ENCODE measurements at places on chromosomes 3 and 15. TPM values are rescaled to one million over a fixed set of nuclear protein-coding genes. Genes with fewer than 3 reads are reported as not detected.

DNA sequence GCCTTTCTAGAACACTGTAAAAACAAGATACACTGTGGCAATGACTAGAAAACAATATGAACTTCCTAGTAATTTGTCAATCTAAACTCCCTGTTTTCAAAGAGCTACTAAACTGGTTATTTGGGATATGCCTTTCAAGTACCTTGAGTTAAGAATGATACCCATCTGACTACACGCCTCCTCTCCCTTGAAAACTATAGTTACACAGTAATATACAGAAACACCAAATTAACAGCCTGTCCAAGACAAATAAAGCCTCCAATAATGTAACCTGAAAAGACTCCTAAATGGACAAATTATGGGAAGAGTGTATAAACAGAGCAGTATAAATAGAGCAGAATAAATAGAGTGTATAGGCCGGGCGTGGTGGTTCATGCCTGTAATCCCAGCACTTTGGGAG, 70.1 kb downstream of the SMARCC1 start:
- peaks cover 30% of the 10 kb centered on the region for H3K36me3 ChIP-seq
- H3K4me3 ChIP-seq: no peak overlapping the region
- no peak overlapping the region for H3K27ac ChIP-seq
- DNase-seq: no peak

GRCh38 chr15:87954793-87955192, 301.7 kb downstream of the NTRK3 start:
- H3K27ac ChIP-seq: no peak overlapping the region
- no peaks in the 10 kb centered on the region for H3K36me3 ChIP-seq
- no peaks in the 10 kb centered on the region for H3K4me1 ChIP-seq
- no peak overlapping the region for H3K4me3 ChIP-seq
- no peak for DNase-seq

DNA sequence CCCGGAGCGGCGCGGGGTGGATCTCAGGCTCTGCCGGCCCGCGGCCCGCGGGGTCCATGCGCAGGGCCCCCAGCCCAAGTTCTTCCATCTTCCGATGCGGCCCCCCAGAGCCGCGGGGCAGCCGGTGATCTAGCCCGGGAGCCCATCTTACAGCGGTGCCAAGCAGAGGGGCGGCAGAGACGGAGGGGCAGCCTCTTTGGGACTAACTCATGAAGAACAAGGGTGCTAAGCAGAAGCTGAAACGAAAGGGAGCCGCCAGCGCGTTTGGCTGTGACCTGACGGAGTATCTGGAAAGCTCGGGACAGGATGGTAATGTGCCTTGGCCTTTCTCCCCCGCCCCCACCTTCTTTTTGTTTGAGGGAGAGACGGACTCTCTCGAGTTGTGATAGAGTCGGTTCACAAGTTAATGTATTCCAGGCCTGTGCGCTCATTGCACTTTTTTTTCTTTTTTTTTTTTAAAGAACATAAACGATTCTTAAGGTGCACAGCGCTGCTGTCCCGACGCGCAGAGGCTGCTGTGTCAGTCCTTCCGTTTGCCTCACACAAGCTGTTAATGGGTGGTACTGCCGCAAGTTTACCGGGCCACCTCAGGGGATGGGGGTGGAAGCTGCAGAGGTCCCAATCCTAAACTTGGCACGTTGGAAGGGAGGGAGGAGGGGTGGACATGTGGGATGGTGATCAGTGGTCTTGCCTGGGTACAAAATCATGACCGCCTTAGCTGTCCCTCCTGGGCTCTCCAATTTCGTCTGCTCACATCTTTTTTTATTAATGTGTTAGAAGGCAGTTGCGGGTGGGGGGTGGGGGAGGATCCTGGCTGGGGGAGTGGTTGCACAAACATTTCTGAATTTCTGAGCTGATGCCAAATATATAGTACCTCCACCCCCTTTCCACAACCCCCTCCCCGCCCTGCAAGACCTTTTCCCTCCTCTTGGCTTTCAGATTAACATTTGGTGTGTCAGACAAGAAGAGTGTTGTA, 801 bp downstream of the ARHGAP31 start:
- peak overlapping the region; percentile 76 for H3K4me3 ChIP-seq
- DNase-seq: peak; percentile 45
- peaks cover 37% of the 10 kb centered on the region for H3K4me1 ChIP-seq
- peak overlapping the region; percentile 70 for H3K27ac ChIP-seq
- peaks cover 6% of the 10 kb centered on the region for H3K27me3 ChIP-seq
- H3K36me3 ChIP-seq: no peaks in the 10 kb centered on the region

- H3K4me1 ChIP-seq: no peaks in the 10 kb centered on the region
- no peaks in the 10 kb centered on the region for H3K36me3 ChIP-seq
- H3K27ac ChIP-seq: no peak overlapping the region
- H3K4me3 ChIP-seq: no peak overlapping the region
Observed at GRCh38 chr3:143139762-143140161, 20.2 kb downstream of the CHST2 start.

DNA sequence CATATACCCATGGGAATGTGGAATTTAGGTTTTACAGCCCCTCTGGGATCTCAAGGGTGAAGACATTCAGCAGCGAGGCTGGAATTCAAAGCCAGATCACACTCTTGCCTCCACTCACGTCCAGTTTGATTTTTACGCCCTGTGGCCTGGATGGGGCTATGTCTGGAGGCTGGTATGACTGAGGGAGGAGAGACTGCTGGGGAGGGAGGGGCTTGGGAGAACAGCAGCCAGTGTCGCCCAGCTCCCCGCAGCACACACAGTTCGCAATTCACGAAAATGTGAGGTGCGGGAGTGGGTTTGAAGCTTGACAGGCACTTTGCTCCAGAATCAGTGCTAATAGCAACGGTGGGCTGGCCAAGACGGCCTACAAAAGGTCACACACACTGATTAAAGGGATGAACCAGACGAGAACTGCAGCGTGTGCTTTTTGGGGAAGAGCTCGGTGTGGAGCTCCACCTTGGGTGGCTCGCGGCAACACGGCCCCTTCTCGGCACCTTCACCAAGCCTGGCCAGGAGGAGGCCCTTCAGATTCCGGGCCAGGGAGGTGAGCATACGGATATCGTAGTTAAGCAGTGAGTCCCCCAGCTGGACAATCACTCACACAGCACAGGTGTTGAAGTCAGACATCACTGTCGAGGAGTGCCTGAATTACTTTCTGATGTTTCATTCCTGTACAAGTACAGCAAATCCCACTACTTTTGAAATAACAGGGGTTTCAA, 16.4 kb downstream of the EHD4 start:
- H3K36me3 ChIP-seq: peaks cover 3% of the 10 kb centered on the region
- DNase-seq: no peak
- H3K4me3 ChIP-seq: no peak overlapping the region
- H3K4me1 ChIP-seq: peaks cover 13% of the 10 kb centered on the region

DNA sequence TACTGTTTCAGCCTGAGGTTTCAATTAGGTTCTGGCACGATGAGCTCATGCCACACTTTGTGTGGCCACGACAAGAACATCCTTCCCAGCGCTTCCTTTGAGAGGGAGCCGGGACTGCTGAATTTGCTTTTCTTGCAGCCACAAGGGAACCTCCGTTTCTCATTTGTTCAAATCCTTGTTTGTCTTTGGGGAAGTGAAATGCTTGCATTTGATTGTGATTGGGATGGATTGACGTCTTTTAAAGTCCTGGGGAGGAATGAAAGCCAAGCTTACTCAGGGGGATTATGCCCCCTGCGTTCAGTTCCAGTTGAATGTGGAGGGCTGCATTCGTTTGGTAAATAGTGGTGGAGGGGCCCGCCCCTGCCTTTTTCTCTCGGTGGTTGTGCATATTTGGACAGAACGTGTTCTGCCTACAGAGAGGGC, 277.6 kb downstream of the THSD4 start:
- no peak overlapping the region for H3K4me3 ChIP-seq
- H3K36me3 ChIP-seq: no peaks in the 10 kb centered on the region
- H3K4me1 ChIP-seq: no peaks in the 10 kb centered on the region
- H3K27ac ChIP-seq: no peak overlapping the region
- no peak for DNase-seq

DNA sequence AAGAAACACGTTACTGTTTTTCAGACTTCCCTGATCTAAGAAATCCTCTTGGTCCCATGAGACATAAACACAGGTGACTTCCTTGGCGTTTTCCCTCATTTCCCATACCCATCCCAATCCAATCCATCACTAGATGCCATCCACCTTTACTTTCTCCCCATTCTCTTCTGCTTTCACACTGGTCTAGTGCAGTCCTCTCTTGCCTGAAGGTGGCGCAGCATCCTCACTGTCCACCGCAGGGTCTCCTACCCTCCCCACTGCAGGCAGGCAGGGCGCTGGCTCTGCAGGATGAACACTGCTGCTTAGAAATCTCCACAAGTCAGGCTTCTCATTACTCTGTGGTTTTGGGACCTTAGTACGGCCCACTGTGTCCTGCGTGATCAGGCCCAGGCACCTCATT, 58.2 kb downstream of the RAB7A start:
- DNase-seq: no peak
- H3K4me3 ChIP-seq: no peak overlapping the region
- H3K36me3 ChIP-seq: no peaks in the 10 kb centered on the region
- peaks cover 58% of the 10 kb centered on the region for H3K4me1 ChIP-seq
- H3K27ac ChIP-seq: peak overlapping the region; percentile 0

- no peak overlapping the region for H3K27ac ChIP-seq
- H3K4me3 ChIP-seq: no peak overlapping the region
- peaks cover 39% of the 10 kb centered on the region for H3K36me3 ChIP-seq
Observed at GRCh38 chr15:30929064-30929669, 25.5 kb downstream of the FAN1 start.

GRCh38 chr15:77475001-77475400, 54.3 kb downstream of the HMG20A start:
- no peak for DNase-seq
- H3K27ac ChIP-seq: no peak overlapping the region
- peaks cover 41% of the 10 kb centered on the region for H3K36me3 ChIP-seq
- H3K4me1 ChIP-seq: peaks cover 7% of the 10 kb centered on the region
- H3K27me3 ChIP-seq: no peaks in the 10 kb centered on the region
- no peak overlapping the region for H3K4me3 ChIP-seq

DNA sequence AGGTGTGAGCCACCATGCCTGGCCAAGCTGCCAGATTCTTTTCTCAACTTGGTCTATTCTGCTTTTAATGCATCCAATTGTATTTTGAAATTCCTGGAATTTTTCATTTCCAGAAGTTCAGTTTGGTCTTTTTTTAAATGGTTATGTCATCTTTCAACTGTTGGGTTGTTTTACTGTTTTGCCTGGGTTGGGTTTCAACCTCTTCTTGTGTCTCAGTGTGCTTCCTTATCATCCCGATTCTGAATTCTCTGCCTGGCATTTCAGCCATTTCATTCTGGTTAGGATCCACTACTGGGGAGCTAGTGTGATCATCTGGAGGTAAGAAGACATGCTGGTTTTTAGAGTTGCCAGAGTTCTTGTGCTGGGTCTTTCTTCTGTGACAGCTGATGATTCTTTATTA, 61.5 kb downstream of the LRRC49 start:
- no peaks in the 10 kb centered on the region for H3K4me1 ChIP-seq
- peaks cover 6% of the 10 kb centered on the region for H3K27me3 ChIP-seq
- no peak for DNase-seq
- no peak overlapping the region for H3K4me3 ChIP-seq

MDFIC2 gene
- total RNA-seq: not detected

FETUB gene
- not detected for total RNA-seq

TICRR gene
- total RNA-seq: 20.6 TPM

SPINK8 gene
- total RNA-seq: not detected

SEC22A gene
- total RNA-seq: 13.3 TPM
